ENCODE measurements at places on chromosomes 12 and 14.

- no peak for DNase-seq
These were observed 56.2 kb downstream of the APOBEC1 start for GRCh38 chr12:7609495-7609894.

DNA sequence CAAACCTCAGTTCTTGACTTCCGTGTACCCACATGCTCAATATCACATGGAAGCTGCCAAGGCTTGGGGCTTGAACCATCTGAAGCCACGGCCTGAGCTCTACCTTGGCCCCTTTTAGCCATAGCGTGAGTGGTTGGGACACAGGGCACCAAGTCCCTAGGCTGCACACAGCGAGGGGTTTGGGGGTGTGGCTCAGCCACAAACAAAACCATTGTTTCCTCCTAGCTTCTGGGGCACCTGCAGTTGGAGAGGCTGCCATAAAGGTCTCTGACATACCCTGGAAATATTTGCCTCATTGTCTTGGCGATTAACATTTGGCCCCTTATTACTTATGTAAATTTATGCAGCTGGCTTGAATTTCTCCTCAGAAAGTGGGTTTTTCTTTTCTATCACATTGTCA lies 628.6 kb downstream of the NRXN3 start:
- no peak for DNase-seq

- no peak for DNase-seq
These were observed 84.8 kb downstream of the STON2 start for GRCh38 chr14:81315341-81315740.

DNA sequence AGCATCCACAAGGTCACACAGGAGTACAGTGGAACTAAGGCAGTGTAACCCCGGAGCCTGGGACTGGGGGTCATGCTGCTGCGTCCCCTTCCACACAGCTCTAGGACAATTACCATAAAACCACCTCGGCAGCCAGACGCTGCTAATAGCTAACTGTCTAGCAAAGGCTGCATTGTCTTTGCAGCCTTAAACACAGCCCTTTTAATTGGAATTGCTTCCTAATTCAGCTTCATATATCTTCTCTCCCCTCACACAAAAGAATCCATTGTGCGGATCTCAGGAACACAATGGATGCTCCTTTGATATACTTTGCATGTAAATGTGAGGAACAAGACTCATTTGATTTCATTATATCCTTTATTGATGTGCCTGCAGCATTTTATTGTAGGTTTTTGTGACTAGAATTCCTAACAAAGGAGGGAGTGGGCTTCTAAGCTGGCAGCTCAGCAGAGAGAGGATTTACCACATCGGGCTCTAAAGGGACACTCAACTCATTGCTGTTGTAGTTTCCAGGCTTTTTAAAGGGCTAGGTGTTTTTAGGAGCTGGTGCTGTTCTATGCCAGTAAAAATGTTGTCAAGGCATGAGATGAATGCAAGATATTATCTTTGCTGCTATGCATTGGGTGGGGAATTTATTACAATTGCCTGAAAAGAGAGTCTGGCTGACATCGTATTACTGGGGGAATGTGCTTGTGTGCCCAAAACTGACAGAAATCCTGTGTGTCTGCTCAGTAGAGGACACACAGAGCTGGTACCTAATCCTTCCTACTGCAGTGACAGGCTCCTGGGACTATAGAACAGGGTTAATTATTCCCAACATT lies 30.4 kb upstream of the DACT1 start:
- no peak for DNase-seq

GRCh38 chr12:124279315-124279714 lies 15.6 kb upstream of the RFLNA start:
- DNase-seq: no peak

DNA sequence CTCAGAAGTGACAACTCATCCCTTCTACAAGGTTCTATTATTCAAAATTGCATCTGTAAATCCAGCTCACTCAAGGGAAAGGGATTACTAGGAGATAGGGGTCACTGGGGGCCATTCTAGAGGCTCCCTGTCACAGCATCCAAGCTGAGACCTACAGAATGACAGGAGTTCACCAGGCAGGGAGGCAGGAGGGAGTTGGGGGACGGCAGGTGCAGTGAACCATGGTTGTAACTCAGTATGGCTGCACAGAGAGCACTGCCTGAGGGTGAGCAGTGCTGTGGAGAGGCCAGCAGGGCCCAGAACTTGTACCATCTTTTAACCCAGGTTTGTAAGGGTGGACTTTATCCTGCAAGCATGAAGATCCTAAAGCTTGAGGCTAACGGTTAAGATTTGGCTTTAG lies 37.9 kb upstream of the SINHCAF start:
- no peak for DNase-seq

DNA sequence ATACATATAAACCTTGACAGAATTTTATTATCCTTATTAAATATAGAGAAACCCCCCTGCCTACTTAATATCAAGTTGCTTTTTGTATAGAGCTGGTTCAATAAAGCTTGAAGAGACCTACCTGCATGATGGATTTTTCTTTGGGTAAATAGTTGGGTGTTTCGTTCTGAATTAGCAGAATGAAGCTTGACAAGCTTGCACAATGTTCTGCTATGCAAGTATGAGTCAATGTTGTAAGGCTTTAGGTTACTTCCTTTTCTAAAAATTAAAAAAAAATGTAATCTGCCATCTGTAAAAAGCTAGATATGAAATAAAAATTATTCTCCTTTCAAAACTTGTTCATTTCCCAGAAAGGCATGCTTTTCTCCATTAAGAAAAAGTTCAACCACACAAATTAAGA lies 1662.6 kb upstream of the SEL1L start:
- no peak for DNase-seq

GRCh38 chr14:68593806-68594536 lies 198.9 kb downstream of the ZFP36L1 start:
- no peak for DNase-seq

DNA sequence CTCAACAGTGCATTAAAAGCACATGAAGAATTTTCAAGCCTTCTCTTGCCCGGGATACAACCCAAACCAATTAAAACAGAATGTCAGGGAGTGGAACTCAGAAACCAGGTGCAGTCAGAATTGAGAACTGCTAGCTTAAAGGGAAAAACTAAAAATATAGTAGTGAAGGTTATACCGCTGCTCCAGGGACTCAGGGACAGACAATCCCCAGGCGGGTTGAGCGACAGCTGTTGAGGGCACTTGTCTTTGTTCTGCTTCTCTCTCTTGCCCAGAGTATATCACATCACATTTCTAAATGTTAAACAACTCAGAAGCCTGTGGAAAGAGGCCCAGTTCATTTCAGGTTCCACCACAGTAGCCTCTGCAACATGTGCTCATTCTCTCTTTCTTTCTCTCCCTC lies 93.1 kb downstream of the SLC5A8 start:
- DNase-seq: no peak

- DNase-seq: no peak
These were observed 12.8 kb downstream of the SOCS2 start for GRCh38 chr12:93585247-93585646.

DNA sequence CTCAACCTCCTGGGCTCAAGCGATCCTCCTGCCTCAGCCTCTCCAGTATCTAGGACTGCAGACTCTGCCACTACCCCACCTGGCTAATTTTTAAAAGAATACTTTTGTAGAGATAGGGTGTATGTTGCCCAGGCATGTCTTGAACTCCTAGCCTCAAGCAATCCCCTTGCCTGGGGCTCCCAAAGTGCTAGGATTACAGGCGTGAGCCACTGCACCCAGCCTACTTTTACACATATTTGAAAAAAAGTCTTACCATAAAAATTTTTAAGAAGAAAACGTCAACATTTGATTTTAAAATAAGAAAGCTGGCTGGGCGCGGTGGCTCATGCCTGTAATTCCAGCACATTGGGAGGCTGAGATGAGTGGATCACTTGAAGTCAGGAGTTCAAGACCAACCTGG lies 46.5 kb downstream of the DCAF5 start:
- no peak for DNase-seq

- DNase-seq: no peak
These were observed 15.8 kb upstream of the ORAI1 start for GRCh38 chr12:121610239-121611149.

DNA sequence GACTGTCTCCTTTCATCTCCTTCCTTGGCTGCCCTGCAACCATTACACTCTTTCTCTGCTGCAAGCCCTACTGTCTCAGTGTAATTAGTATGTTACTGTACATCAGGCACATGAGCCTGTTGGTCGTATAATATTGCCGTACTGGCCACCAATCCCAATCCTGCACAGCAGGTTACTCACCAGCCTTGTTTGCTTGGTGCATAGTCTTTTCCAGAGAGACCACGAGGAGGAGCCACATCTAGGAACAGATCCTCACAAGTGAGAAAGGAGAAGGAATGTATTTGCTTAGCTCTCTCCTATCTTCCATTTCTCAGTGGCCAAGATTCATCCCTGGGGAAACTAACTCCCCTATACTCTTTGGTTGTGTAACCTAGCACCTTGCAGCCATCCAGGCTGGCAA lies 33.0 kb upstream of the BICDL1 start:
- DNase-seq: no peak

GRCh38 chr12:48999371-49000131 lies at the start of gene DDN:
DDN (minus strand) TSS chr12:48999375; CDS start chr12:48999287, 88 bp downstream.
- DNase-seq: no peak

GRCh38 chr14:105398726-105399465 lies 558 bp downstream of the TEX22 start:
- no peak for DNase-seq

- DNase-seq: no peak
These were observed 107.3 kb downstream of the CACNA1C start for GRCh38 chr12:2160043-2160442.

GRCh38 chr14:104512061-104512460 lies 67.5 kb upstream of the C14orf180 start:
- DNase-seq: no peak

DNA sequence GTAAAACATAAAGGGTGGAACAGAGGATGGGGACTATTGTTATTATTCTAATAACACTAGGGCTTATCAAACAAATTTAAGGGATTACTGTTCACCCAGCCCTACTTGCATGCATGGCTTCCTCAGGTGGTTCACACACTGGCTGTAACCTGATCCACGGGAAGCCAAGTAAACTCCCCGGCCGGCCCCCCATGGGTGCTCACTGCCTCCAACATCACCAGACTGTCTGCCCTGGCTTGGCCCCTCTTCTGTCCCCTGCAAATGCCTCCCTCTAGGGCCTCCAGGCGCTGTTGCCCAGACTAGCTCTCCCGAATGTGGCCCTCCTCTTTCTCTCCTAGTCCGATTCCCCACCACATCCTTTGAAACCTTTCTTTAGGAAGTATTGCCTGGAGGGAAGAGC lies 18.6 kb downstream of the FAIM2 start:
- DNase-seq: no peak

DNA sequence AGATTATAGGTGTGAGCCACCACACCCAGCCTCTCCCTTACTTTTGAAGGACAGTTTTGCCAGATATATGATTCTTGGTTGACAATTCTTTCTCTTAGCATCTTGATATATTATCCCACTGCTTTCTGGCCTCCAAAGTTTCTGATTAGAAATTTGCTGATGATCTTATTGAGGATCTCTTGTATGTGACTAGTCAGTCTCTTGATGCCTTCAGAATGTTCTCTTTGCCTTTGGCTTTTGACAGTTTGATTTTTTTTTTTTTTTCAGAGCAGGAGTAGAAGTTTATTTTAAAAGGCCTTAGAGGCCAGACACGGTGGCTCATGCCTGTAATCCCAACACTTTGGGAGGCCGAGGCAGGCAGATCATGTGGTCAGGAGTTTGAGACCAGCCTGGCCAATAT lies 32.6 kb downstream of the IFT81 start:
- no peak for DNase-seq

DNA sequence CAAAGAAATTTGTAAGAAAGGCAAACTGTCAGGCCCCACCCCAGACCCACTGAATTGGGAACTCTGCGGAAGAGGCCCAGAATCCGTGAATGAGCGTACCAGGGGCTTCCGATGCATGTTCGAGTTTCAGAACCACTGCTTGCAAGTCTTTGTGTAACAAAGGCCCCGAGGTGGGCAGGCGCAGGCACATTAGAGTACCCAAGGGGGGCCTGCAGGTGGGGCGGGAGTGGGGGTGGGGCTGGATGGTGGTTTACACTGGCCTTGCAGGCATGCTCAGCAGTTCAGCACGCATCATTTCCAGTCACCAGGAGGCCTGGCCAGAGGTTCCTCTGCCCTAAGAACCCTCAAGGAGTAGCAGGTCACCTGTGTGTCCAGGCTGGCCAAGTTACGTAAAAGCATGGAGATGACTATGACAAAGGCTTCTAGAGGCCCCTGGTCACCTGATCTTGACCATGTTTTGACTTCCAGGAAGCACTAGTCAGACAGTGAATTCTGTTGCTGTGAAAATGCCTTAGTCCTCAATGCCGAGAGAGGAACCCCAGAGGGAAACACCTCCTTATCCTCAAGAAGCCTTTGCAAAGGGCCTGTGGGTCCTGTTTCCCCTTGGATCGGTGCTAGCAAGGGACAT lies 33.2 kb upstream of the IRF2BPL start:
- no peak for DNase-seq

GRCh38 chr12:10771132-10771733 lies 31.2 kb downstream of the TAS2R7 start:
- DNase-seq: no peak

DNA sequence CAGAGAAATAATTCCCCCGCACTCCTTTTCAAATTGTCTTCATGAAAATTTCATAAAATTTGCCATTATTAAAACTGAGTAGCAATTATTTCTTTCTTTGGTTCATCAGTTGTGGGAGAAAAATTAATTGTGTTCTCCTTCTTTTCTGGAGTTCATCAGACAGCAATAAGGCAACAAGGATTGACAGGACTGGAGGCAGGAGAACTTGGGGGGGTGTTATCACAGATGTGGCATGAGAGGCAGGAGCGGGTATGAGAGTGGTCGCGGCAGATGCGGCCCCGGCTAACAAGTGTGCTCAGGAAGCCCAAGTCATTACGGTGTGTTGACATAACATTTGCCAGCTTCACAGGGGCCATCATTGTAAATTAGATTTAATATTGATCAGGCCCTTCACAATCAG lies 306.6 kb upstream of the TMPO start:
- no peak for DNase-seq

- DNase-seq: no peak
These were observed 39.2 kb downstream of the PRIMA1 start for GRCh38 chr14:93749076-93749420.

DNA sequence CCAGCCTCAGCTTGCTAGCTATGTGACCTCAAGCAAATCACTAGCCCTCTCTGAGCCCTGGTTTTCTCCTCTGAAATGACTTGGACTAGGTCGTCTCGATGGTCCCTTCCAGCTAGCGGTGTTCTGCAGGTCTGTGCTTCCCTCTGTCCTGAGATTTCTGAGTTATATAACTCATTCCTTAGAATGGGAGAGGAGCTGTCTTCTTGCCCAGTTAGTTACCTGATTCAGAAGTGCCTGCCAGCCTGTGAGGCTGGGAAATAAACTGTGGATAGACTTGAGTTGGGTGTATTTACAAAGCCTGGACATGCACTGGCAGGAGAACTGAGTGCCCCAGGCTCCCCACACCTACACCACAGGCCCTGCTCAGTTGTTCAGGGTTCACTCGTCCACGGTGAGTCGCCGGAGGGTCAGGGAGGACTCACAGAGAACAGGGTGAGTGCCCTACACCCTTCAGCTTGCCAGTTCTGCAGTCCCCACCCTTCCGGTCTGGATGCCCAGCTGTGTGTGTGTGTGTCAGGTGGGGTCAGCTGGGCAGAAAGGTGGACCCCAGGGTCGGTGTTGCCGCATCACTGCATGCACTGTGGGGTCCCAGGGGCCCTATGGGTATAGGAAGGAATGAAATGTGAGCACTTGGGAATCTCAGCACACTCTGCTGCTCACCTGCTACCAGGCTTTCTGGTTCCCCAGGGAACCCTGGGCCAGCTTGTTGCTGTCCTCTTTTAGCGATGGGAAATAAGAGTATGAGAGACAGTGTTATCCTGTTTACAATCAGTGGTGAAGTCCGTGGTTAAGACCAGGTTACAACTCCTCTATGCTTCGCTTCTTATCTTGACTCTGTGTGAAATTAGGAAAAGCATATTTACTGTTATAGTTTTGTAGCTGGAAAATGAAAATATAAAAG lies 348.2 kb downstream of the DPF3 start:
- no peak for DNase-seq

All from esophagus squamous epithelium (tissue), 5 donors.